ENCODE measurements at places on chromosomes 4 and X.

- no peak overlapping the region for H3K4me3 ChIP-seq
- no peaks in the 10 kb centered on the region for H3K27me3 ChIP-seq
- H3K36me3 ChIP-seq: no peaks in the 10 kb centered on the region
- no peak overlapping the region for H3K27ac ChIP-seq
These were observed 349.6 kb downstream of the GPAT3 start for GRCh38 chr4:83885256-83886182.

DNA sequence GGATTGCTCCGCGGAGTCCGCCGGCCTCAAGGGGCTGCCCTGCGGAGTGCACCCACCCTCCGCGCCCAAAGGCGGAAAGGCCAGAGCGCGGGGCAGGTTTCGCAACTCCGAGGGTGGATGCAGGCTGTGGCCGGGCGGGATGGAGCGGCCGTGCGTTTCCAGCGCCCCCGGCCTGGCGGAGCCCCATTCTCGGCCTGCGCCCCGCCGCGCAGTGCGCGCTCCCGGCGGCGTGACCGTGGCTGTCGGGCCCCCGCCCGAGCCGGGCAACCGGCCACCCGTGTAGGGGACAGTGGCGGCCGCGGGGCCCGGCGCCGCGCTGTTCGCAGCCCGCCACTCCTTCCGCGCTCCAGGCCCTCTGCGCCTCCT is 331 bp downstream of the SETD7 start:
- no peaks in the 10 kb centered on the region for H3K36me3 ChIP-seq
- peaks cover 33% of the 10 kb centered on the region for H3K4me1 ChIP-seq
- H3K4me3 ChIP-seq: peak overlapping the region; percentile 58
- H3K27me3 ChIP-seq: no peaks in the 10 kb centered on the region
- no peak for DNase-seq
- peak overlapping the region; percentile 82 for H3K27ac ChIP-seq

- H3K36me3 ChIP-seq: no peaks in the 10 kb centered on the region
- no peak overlapping the region for H3K4me3 ChIP-seq
- no peaks in the 10 kb centered on the region for H3K4me1 ChIP-seq
These were observed 42.4 kb upstream of the MCF2 start for GRCh38 chrX:139750390-139750789.

- peaks cover 18% of the 10 kb centered on the region for H3K4me1 ChIP-seq
- H3K36me3 ChIP-seq: no peaks in the 10 kb centered on the region
- no peak overlapping the region for H3K4me3 ChIP-seq
These were observed 52.4 kb upstream of the TRIM2 start for GRCh38 chr4:153151535-153152455.

- no peak for DNase-seq
- no peak overlapping the region for H3K4me3 ChIP-seq
- no peaks in the 10 kb centered on the region for H3K36me3 ChIP-seq
- H3K27me3 ChIP-seq: no peaks in the 10 kb centered on the region
These were observed 686.0 kb downstream of the STPG2 start for GRCh38 chr4:97457253-97457652.

Data from natural killer cell (primary cell).